ENCODE measurements at places on chromosomes 1 and 21.

GRCh38 chr1:89908672-89909436 lies 86.1 kb upstream of the ZNF326 start:
- no peak for DNase-seq

DNA sequence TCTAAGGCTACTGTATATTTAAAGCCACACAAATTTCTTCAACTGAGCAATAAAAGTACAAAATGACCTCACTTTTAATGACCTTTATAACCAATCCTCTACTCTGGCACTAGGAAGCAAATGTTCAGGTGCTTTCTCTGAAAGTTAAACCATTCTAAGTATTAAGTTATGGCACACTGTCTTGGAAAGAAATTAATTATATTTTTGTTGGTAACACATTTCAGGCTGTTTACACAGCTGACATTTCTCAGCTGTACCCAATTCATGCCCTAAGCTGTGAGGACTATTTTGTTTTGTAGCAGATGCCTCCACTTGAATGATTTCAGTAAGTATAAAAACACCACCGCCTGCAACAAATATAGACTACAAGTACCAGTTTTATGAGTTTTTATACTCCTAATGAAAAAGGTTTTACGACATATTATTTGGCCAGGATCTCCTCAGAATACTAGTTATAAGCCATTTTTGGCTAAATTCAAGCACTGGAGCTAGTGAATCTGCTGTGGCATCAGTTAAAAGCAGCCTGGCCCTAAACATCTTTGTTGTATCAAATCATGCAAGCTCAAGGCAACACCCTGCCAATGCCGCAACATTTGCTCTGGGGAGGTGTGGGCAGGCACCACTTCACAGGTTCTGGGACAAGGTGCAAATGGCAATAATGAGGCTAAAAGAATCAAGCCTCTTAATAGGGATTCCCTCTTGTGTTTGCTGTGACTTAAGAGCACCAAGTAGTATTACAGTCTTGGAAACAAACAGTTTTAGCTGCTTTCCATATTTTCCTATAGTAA lies 228.4 kb upstream of the DMRTA2 start:
- DNase-seq = no peak

- no peak for DNase-seq
Observed at GRCh38 chr1:56150441-56151215, 428.7 kb downstream of the PLPP3 start.

DNA sequence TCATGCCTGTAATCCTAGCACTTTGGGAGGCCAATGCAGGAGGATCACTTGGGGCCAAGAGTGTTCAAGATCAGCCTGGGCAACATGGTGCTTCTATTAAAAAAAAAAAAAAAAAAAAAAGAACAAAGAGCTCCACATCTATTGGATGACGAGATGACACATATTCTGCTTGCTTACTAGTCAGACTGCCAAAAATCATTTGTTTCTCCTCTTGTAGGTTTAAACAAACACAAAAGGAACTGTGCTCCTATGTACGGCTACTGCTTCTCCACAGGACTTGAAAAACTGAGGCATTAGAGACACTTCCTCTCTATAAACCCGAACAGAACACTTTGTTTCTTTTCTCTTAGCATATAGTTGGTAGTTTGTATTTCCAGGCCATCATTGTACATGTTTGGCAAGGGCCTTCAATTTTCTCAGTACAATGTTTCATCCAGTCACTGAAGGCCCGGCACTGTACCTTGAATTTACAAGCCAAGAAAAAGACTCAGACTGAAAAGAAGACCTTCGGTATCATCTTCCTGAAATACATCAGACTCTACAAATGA lies 6.0 kb downstream of the TRIT1 start:
- no peak for DNase-seq

GRCh38 chr1:220787069-220787619 lies 431 bp downstream of the MTARC1 start:
- DNase-seq = peak; percentile 51

GRCh38 chr1:70877343-70877742 lies 170.3 kb downstream of the PTGER3 start:
- no peak for DNase-seq

GRCh38 chr1:55347866-55348265 lies 132.7 kb upstream of the USP24 start:
- DNase-seq = no peak

DNA sequence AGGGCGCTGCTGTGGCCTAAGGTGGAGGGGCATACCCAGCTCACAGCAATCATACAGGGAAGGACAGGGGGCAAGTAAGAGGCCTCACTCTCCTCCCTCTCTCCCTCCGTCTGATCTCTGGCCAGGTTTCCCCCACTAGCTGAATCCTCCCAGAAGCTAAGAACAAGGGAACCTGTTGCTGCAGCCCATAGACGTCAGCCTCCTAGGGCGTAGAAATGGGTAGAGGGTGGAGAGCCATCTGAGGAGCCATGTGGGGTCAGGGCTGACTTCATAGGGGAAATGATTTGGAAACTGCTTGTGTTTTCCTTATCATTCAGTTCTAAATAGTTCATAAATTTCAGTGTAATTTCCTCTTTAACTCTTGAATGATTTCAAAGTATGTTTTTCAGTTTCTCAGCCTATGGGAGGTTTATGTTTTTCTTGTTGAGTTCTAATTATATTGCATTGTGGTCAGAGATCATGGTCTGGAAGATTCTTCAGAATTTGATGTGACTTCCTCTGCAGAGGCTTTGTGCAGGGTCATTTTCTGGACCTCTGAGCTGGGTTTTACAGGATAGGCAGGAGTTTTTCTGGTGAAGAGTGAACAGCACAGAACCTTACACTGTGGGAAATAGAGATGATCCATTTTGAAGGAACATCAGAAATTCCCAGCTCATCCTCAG lies 2.3 kb upstream of the MOB3C start:
- DNase-seq = no peak

GRCh38 chr1:48887796-48888195 lies 111.1 kb upstream of the BEND5 start:
- no peak for DNase-seq

DNA sequence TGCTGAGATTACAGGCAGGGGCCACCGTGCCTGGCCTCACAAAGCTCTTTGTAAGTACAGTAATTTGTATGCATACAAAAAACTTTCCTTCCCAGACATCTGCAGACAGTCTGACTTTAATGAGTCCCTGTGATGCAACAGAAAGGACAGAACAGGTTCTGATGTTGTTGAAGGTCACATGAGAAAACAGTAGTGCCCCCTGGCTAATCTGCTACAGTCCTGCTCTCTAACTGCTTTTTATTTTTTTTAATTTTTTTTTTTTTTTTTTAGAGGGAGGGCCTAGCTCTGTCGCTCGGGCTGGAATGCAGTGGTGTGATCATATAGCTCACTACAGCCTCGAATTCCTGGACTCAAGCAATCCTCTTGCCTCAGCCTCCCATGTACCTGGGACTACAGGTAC lies 36.7 kb downstream of the ACBD3 start:
- DNase-seq = no peak

GRCh38 chr1:119002028-119002686 lies 14.0 kb upstream of the TBX15 start:
- DNase-seq = peak; percentile 23

DNA sequence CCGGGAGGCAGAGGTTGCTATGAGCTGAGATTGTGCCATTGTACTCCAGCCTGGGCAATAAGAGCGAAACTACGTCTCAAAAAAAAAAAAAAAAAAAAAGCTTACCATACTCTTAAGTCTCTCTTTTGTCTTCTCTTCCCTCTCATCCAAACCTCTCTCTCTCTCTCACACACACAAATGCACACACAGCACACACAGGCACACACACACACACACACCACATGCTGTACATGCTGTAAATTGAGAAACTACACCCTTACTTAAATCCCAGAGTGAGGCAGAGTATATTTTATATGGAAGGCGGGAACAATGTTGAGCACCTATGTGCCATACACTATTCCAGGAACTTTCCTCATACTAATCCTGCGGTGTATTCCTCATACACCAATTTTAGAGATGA lies 6.5 kb downstream of the MCOLN3 start:
- no peak for DNase-seq

DNA sequence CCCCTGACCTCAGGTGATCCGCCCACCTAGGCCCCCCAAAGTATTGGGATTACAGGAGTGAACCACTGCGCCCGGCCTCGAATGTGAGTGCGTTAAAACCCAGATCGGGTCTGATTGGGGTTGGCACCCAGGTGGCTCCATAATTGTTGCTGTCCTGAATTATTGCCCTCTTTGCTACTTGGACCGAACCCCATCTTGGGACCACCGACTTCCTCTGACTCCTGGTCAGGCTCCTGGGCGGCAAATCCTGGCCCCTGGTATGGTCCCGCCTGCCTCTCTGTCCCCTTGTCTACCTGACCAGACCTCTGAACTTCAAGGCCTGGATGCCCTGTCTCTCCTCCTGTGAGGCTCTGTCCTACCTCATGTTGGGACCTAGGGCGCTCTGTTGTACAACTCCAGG lies 32.8 kb downstream of the L1TD1 start:
- no peak for DNase-seq

- no peak for DNase-seq
Observed at GRCh38 chr1:86137436-86137835, 19.1 kb downstream of the COL24A1 start.

GRCh38 chr1:95780836-95781235 lies 546.8 kb downstream of the RWDD3 start:
- no peak for DNase-seq

DNA sequence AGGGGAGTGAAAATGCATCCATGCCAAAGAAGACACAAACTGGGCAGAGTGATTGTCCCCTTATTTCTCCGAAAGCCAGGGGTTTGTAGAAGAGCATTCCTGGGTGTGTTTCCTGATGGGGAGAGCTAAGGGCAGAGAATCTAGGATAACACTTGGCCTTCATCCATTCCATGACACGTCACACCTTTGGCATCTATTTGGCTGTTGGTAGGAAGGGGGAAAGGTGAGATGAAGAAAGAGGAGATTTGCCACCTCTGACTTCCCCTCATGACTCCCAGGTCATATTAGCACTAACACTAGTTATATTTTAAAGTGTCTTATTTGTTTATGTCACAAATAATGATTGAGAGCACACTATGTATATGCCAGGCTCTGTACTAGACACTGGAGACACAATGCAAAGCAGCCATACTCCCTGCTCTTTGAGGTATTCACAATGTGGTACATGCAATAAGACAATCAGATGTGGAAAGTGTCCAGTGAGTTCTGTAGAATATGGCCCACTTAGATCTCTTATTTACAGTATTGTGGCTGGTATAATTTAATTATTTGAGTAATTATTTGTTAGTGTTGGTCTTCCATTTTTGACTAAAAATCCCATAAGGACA lies 54.5 kb upstream of the GADD45A start:
- DNase-seq = no peak

- DNase-seq = no peak
Observed at GRCh38 chr1:37661401-37661800, 26.7 kb upstream of the RSPO1 start.

DNA sequence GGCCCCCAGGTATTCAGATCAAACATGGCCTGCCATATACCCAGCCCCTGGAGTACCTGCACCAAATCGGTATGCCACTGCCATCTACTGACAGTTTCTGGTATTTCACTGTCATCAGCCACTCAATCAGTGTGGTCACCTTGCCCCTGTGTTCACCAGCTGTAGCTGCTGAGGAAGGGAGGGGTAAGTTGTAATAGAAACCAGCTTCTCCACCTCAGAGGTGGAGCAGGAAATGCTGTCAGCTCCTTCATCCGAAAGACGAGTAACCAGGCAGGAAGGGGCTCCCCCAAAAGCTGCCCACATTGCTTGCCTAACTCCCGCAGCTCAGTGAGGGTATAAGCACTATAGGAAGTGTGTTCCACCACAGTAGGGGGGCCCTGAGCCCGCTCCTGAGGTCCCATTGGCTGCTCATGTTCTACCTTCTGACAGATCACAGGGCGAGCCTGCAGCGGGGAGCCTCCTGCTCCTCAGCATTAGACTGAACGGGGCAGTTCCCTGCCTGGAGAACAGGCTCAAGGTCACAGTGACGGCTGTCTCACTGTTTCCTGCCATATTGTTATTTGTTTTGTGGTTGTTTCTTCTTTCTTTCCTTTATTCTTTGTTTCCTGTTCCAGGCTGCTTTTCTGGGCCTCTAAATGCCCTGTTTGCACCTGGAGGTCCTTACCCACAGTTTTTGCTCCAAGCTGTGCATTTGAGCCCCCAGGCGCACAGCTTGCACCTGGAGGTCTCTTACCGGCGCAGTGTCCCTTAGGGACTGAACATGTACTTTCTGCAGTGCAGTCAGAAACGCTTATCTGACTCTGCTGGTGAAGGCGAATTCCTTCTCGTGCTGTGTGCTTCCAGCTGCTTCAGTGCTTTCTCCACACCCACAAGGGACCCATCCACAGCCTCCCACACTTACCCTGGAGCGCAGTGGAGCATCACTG lies 1638.3 kb downstream of the MRPL39 start:
- no peak for DNase-seq

DNA sequence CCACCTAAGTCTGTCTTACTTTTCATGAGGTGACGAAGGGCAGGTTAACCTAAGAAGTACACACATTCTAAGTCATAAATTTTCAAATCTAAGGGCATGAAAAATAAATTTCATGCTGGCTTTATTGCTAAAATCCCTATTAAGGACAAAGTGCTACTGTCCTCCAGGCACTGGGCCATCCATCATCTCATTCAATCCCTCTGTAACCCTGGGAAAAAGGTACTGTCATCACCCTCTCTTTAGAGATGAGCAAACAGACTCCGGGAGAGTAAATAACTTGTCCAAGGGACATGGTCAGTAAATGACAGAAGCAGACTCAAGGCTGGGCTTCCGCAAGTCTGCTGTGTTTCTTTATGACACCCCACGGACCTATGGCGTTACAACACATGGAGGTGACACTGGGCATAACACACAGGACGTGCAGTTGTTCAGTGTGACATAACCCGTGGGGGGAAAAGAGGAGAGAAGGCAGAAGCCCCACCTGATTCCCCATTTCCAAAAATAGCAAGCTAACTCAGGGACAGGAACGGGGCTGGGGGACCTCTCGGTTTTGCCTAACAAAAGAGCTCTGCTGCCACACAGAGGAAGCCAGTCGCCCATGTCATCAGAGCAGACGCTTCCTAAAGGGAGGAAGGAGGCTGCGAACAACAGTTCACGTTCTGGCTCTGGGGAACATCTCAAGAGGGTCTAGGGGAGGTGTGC lies 12.5 kb upstream of the SRM start:
- no peak for DNase-seq

- no peak for DNase-seq
Observed at GRCh38 chr1:65623895-65624294, 168.8 kb upstream of the PDE4B start.

DNA sequence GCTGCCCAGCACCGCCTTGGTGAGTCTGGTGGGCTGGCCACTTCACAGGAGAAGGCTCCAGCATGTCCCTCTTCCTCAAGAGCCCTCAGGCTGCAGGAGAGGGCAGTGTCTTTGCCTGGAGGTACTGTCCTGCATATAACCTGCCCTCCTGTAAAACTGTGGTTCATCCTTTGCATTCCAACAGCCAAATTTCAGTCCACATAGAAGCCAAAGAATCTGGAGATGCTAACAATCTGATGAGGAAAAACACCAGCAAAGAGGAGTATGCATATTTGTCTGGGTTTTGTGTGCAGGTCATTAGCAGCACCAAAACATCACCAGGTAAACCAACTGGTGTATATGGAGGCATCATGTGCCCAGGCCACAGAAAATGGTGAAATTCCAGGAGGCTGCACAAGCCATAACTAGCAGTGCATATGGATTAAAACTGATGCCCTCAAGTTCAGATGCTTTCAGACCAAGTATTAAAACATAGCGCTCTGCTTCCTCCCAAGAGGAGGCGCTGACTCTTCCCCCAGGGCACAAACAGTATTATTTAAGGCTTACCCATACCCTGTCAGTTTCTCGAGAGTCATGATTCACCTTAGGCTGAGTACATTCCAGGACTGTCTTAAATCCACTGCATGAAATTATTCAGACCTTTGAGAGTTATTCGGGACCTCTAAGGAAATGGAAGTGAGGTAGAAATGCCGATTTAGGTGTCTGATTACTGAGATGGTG lies 150.5 kb upstream of the COA6 start:
- DNase-seq = no peak
